ENCODE measurements at places on chromosomes 12 and 14.

- peak; percentile 82 for DNase-seq
These were observed 31.9 kb downstream of the CCDC91 start for GRCh38 chr12:28222081-28222700.

DNA sequence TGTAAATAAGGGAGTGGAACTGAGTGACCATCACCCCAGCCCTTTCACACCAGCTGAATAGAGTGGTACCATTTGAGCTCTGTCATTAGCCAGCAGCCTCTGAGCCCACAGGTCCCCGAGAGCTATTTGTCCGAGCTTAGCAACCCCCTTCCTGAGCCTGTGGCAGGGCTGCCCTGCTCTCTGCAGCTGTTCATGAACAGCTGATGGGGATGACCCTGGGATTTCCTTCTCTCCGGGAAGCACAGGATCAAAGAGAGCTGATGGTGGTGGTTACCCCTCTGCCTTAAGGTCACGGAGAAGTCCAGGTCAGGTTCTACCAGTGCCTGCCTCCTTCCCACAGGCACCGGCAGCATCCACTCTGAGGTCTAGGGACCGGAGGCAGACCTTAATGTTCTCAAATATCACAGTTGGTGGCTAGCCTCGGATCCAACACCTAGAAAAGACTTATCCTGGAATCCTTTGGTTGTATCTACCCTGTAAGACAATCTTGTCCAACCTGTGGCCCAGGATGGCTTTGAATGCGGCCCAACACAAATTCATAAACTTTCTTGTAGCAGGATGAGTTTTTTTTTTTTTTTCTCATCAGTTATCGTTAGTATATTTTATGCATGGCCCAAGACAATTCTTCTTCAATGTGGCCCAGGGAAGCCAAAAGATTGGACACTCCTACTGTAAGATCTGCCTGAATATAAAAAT, 81.1 kb downstream of the ESRRB start:
- no peak for DNase-seq

- DNase-seq, result peak; percentile 66
These were observed 6.8 kb downstream of the PRPH start for GRCh38 chr12:49301760-49302159.

DNA sequence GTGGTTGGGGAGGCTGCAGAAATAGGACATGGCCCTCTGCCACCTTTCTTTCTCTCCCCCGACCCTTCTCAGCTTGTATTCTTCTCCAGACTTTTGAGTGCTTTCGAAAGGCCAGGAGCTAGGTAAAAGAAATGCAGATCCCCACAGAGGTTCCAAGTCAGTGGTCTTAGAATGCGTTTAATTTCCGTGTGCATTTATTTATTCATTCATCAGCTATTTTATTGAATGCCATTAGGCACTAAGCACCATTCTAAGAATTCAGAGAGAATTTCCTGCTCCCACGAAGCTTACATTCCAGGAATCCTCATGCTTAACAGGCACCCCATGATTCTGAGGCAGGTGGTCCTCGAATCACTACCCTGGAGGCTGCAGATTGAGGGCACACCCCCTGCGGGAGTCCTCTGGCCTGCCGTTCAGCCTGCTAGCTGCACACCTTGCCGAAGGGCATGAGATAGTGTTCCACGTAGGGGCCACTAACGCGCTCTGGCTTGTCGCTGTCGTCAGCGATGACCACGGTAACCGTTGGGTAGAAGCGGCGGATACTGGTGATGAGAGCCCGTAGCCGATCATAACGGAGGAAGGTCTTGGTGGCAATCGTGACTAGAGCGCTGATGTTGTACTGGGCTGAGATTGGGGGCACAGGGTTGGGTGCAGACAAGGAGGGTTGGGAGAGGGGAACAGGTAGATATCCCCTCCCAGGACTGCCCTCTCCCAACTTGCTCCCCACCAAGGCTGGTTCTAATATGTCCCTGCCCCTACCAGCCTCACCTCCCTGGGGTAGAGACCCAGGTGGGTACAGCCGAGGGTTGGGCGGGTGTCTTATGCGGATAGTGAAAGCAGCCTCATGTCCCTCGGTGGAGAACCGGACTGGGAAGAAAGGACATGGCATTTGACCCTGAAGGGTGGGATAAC, 4.5 kb downstream of the B4GALNT1 start:
- DNase-seq, result no peak

DNA sequence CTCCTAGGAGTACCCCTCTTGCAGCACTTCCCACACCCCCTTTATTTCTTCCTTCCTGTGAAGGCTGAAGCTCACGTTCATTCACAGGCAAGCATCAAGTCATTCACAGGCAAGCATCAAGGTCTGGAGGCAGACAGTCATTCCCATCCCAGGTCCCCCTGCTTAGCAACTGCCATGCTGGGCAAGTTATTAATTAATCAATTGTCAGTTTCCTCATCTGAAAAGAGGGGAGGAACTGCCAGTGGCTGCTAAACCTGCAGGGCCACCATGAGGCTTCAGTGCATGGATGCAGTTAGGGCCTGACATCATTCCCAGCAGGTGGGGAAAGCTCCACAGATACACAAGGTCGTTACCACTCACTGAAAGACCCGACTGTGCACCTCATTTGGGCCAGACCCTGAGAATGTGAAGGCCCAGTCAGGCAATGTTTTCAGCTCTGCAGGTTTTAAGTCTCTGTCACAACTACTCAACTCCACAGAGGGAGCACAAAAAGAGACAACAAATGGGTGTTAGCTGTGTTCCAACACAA, 85.0 kb upstream of the GPR68 start:
- DNase-seq, result no peak

GRCh38 chr12:25415004-25415403, 138.1 kb downstream of the LMNTD1 start:
- DNase-seq, result no peak

DNA sequence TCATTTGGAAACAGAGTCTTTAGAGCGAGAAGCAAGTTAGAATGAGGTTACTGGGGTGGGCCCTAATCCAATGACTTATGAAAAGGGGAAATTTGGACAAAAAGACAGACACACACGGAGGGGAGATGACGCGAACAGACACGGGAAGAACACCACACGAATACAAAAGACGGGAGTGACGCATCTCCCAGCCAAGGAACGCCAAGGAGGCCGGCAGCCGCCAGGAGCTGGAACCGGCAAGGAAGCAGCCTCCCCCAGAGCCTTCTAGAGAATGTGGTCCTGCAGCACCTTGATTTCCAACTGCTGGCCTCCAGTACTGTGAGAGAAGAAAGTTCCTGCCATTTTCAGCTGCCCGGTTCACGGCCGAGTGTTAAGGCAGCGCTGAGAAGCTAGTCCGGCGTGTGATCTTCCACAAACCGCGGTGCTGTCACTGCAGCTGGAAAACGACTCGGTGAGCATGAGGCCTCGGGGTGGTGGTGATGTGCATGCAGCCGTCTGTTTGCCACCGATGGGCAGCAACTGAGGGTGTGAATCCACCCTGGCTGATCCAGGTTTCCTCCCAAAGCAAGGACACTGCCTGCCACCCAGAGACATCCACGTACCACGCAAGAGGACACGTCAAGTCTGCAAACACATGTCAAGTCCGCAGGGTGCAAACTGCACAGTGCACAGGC, 124.5 kb downstream of the NCOR2 start:
- DNase-seq, result no peak

DNA sequence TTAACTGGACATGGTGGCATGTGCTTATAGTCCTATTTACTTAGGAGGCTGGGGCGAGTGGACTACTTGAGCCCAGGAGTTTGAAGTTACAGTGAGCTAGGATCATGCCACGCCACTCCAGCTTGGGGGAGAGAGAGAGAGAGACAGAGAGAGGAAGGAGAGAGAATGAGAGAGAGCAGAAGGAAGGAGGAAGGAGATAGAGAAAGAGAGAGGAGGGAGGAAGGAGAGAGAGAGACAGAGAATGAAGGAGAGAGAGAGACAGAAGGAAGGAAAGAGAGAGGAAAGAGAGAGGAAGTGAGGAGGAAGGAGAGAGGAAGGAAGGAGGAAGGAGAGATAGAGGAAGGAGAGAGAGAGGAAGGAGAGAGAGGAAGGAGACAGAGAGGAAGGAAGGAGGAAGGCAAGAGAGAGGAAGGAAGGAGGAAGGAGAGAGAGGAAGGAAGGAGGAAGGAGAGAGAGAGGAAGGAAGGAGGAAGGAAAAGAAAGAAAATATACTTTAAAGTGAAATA, 93.5 kb upstream of the PTPRB start:
- no peak for DNase-seq

GRCh38 chr12:128843538-128843937, 9.7 kb upstream of the GLT1D1 start:
- no peak for DNase-seq

DNA sequence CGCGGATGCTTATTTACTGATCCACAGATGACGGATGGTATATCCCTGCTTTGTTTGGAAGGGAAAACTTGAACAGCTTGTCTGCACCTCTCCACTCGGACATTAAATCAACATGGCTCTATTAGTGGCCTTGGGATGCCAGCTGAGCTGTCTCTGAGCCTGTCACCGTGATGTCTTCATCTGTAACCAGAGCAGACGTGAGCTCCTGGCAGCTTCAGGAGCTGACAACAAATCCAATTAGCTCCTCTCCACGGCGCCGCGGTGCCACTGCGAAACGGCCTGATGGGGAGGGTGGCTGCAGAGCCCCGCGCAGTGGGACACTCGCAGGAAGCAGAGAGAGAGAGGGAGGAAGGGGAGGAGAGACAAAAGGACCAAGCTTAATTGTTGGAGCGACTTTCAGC, 112.3 kb downstream of the PAPOLA start:
- DNase-seq, result no peak

DNA sequence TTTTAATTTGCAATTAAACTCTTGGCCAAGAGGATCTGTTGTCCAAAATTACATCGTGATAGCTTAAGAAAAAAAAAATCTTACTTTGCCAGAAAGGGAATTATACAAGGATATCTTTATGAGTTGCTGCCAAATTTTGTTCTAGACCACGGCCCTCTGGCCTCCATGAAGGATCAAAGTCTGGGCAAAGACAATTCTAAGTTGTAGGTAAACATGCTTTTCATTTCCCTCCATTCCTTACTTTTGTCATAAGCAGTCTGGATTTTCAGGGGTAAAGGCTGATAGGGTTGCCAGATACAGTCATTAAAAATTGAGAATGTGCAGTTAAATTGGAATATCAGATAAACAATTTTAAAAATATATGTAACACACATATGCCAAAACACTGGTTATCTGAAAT, 135.1 kb downstream of the MON2 start:
- DNase-seq, result no peak

DNA sequence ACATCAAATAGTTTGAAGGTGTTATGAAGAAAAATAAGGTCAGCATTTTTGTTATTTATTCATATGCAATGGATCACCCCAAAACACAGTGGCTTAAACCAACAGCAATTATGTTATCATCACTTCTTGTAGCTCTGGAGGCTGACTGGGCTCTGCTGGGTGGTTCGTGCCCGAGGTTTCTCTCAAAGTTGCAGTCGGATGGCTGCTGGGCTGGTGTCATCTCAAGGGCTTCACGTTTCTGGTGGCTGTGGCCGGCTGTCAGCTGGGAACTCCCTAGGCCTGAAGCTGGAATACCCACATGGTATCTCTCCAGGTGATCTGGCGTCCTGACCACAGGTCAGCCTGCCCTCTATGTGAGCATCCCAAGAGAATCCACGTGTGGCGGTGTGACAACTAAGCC, 12.0 kb downstream of the DIO3 start:
- no peak for DNase-seq

DNA sequence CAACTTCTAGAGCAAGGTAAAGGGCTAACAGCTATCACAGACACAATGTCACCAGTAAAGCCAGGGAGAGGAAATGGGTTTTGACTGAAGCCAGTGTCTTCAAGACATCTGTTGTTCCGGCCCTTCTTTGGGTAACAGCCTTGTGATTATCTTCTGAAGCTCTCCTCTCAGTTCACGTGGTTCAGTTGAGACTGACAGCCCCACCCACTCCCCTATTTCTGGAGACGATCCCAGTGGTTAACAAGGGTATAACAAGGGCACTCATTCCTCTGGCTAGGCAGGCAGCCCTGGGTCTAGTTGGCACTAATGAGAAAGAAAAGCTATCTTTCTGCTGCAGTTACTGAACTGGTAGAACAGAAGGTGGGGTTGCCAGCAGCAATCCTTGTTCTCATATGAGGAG, 6.9 kb downstream of the GNPTAB start:
- peak; percentile 69 for DNase-seq

DNA sequence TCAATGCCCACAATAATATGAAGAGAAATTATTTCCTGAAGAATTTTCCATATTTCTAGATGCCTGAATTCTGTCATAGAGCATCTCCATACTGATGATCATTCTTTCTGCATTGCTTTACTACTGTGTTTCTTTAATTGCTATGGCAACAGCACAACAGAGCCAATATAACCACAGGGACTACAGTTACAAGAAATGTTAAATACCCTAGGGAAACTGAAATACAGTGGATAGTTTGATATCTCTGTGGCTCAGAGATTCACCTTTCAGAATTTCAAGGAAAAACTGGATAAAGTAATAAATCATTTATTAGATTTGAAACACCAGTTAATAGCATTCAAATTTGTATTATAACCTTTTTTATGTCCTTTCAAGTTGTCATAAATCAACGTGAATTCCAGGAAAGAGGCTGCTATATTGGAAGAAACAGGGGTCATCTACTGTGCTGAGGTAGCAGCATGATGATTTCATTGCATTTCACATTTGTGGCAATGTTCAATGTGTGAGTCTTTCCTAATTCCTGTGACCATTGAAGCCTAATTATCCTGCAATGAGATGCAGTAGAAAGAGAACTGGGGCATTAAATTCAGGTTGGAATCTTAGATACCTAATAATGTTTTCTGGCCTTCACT, 267.1 kb downstream of the LRFN5 start:
- DNase-seq, result no peak

DNA sequence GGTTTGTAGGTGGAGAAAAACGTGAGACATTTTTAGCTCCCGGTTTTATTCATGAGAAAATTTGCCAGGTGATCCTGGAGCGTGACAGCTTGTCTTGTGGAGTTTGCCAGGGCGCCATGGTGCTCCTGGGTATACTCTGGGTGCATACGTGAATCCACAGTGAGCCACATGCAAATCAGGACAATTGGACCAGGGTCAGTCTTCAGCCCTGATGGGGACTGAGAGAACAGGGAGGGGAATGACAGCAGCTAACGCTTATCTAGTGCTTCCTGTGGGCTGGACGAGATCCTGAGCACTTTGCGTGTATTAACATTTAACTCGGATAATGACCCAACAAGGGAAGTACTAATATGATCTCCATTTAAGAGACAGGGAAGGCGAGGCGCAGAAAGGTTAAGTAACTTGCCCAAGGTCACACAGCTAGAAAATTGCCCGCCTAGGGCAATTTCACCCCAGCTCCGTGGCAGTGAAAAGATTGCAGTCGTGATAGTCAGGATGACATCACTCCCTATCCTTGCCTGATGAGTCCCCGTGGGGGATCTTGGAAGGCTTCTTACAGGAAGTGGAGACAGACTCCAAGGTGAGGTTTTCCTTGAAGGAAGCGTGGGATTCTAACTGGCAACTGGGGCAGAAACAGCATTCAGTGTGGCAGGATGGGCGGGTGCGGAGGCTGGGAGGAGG, 118.4 kb upstream of the NCOR2 start:
- DNase-seq, result no peak
